ENCODE measurements at places on chromosomes 4 and X.

DNA sequence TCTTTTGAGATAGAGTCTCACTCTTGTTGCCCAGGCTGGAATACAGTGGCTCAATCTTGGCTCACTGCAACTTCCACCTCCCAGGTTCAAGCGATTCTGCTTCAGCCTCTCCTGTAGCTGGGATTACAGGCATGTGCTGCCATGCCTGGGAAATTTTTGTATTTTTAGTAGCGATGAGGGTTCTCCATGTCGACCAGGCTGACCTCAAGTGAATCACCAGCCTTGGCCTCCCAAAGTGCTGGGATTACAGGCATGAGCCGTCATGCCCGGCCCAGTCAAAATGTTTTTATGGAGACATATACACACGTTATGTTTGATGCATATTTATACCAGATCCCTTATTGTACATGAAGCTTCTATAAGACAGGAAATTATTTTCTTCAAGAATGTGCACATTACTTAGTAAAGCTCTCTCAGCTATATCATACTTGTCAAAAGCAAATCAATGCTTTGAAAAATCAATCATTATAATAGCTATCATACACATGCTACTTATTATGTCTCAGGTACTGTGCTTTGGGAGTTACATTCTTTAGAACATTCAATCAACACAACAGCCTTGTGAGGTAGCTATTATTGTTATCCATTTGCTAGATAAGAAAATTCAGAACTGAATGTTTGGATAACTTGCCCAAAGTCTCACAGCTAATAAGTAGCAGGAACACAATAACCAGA, 269.2 kb downstream of the FSTL5 start:
- DNase-seq: no peak

DNA sequence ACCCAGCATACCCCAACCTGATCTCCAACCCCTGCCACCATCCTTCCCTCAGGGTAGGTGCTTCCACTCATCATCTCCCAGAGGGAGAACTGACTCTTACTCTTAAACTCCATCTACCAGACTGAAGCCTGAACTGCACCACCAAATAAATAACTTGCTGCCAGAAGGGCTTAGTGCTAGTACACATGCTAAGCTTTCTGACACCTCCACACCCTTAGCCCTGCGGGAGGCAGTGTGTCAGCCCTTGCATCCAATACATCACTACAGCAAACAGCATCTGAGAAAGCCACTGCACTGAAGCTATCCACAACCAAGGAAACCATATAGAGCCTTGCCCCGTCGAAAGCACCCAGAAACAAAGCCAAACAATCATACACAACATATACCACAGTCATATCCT, 68.6 kb upstream of the MCF2 start:
- no peak for DNase-seq

GRCh38 chr4:119730671-119730950, 102.0 kb upstream of the PDE5A start:
- no peak for DNase-seq

GRCh38 chr4:153791746-153792617, 3.1 kb upstream of the SFRP2 start:
- no peak for DNase-seq

GRCh38 chrX:31547416-31547815, 475.6 kb upstream of the FTHL17 start:
- DNase-seq: no peak

- DNase-seq: no peak
These were observed 1.2 kb upstream of the SLC7A11 start for GRCh38 chr4:138243369-138243768.

GRCh38 chr4:139523076-139523475, 32.9 kb downstream of the SETD7 start:
- DNase-seq: no peak

GRCh38 chr4:86357608-86358007, 2.2 kb downstream of the MAPK10 start:
- DNase-seq: no peak

DNA sequence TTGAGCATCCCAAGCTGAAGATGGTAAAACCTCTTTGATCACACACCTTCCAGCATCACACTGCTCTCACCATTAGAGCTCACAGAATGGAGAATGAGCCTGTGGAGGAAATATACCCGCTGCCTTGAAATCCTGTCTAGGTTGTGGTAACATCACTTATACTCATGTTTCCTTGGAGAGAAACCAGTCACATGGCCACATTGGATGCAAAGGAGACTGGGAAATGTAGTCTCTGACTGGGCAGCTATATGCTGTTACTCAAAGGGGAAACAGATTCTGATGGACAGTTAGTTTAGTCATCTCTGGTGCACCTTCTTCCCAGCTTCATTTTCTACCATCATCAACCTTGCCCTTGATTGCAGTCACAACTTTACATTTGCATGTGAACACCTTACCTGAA, 286.3 kb downstream of the ANKRD50 start:
- DNase-seq: no peak

GRCh38 chr4:140268186-140268841, 105.1 kb upstream of the SCOC start:
- no peak for DNase-seq

DNA sequence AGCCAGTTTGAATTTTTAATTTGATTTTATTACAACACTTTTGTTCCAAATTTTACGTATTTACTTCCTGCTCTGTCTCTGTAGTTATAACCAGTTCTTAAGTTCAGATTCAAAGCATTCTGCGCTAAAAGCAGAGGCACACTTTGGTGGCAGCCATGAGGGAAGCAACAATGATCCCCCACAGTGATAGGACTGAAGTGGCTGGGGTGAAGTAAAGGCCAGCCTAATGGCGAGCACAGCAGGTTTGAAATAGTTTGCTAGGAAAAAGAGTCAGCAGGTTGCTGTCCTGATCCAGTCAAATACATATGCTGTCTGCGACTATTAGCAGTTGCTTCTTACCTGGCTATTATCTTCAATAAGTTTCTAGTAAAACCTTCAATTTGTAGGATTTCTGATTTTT, 176.3 kb downstream of the RPA4 start:
- no peak for DNase-seq

GRCh38 chr4:75722417-75722816, 2.0 kb upstream of the USO1 start:
- DNase-seq: no peak

Data from activated CD4-positive, CD25-positive, alpha-beta regulatory T cell (primary cell).